SK-N-MC (cell line): ENCODE measurements at places on chromosomes 1 and 21.
A peak's percentile ranks its signal among the peaks of the same experiment; 100 is the strongest.

- DNase-seq, result no peak
Measured at GRCh38 chr1:59730759-59731478, 83.8 kb upstream of the HOOK1 start.

GRCh38 chr1:42176902-42177519 is 12.5 kb upstream of the GUCA2A start:
- no peak for DNase-seq

GRCh38 chr21:39314143-39315027 is 953 bp upstream of the BRWD1 start:
- DNase-seq, result no peak

DNA sequence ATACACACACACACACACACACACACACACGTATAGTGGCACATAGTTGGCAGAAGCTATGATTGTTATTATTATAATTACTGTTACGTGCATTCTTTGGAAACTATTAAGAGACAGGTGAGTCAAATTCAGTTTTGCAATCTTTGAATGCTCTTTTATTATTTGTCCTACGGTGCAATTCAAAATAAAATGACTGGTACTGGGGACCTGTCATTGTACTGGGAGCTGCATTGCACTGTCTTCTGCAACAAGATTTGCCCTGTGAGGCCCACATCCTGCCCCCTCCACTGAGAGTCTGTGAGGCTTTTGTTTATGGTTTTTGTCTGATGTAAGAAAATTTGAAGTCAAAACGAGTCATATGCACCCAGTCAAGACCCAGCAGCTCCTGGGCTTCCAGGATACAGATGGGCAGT is 1.9 kb downstream of the LY9 start:
- DNase-seq, result no peak

DNA sequence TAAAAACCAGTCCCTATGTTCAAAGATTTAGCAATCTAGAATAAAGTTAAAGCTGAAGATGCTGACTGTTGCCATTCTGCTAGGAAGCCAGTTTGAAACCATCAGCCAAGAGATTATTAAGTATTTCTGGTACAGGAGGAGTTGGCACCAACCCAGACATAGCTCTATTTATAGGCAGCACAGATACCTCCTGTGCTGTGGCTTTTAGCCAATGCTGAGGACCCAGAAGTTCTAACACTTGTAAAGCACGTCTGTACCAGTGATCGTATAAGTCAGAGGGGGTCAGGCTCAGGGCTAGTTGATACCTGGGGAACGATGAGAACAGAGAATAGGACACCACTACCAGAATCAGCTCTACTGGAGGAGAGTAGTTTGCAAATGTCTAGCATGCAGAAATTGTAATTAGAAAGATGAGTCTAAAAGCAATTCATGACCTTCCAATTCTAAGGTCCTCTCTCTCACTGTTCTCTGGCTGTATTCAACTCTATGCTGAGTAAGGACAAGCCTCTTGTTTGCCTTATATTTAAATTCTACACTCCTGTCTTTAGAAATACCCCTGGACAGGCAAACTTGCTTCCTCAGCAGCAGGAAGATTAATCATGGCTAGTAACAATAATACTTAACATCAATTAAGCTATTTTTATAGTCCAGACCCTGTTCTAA is 96.8 kb upstream of the PALMD start:
- DNase-seq, result peak; percentile 62

GRCh38 chr1:193626695-193627094 is 440.3 kb upstream of the B3GALT2 start:
- no peak for DNase-seq

DNA sequence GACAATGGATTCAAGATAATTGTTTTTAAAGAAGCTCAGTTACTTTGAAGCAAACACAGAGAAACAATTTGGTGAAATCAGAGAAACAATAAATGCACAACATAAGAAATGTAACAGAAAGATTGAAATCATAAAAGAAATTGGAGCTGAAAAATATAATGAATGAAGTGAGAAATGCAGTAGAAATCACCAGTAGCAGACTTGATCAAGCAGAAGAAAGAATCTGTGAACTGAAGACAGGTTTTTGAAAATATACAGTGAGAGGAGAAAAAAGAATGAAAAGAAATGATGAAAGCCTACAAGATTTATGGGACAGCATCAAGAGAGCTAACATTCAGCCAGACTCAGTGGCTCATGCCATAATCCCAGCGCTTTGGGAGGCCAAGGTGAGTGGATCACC is 4.2 kb upstream of the SELP start:
- DNase-seq, result no peak

GRCh38 chr1:42089246-42089645 is 64.0 kb upstream of the GUCA2B start:
- no peak for DNase-seq

GRCh38 chr1:166353213-166353612 is 186.4 kb upstream of the FAM78B start:
- no peak for DNase-seq

DNA sequence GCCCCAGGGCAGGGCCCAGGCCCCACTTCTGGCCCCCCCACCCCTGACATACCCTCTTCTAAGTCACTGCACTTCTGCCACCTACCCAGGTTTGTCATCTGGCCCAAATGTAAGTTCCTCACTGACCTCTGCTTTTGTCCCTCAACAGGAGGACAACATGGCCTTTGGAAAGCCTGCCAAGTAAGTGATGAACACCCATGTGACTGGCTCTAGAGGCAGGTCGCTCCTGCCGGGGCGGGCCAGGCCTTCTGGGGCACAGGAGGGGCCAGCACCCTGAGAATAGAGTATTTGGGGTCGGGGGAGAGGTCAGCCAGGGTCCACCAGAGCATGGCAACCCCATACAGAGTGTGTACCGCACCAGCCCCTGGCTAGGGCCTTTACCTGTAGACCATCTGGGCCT is 9.9 kb upstream of the SYTL1 start:
- DNase-seq, result no peak

- no peak for DNase-seq
Measured at GRCh38 chr1:87394513-87394912, 65.8 kb downstream of the LMO4 start.

DNA sequence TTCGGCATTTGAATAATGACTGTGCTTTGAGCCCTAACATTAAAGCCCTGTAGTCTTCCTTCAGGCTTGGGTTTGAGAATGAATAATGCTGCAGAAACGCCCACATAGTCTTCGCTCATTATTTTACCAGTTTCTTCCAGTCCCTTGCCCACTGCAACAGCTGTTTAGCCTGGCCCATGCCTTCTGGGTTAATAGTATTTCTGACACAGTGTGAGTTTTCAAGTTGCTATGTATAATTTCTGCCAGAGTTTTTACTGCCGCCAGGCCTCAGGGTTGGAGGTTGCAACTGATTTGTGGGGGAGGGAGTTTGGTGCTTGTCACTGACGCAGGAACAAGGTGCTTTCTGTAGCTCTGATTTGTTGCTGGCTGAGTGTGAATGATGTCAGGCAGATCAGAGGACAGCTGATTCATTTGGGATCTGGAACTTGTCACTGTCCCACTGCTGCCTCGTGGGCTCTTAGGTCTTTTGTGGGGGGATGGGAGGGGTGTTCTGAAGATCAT is 109.8 kb downstream of the MAST2 start:
- DNase-seq, result no peak

GRCh38 chr1:59693406-59693805 is 121.3 kb upstream of the HOOK1 start:
- no peak for DNase-seq

- no peak for DNase-seq
Measured at GRCh38 chr1:160734301-160734700, 4.7 kb upstream of the SLAMF7 start.

DNA sequence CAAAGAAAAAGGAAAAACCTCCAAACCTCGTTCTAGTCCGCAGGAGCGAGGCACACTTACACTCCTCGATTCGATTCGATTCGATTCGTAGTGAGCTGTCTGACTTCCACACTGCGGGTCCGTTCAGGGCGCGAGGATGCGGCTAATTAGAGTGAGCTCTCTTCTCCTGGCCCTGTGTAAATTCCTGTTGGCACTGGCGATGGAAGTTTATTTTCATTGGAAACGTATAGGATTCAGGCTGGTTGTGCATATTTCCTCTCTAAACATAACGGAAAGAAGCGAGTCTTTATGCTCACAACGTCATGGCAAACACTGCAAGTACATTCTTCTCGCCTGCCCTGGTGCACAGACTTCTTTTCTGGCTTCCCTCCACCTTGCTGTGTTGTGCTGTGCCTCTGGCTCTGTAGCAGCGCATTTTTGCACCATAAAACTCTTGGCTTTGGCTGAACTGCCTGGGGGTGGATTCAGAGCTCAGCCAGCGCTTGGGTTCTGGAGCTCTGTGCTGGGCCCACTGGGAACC is 2.7 kb downstream of the HUNK start:
- DNase-seq, result no peak

- no peak for DNase-seq
Measured at GRCh38 chr1:24964811-24965570, 34.9 kb upstream of the RUNX3 start.

DNA sequence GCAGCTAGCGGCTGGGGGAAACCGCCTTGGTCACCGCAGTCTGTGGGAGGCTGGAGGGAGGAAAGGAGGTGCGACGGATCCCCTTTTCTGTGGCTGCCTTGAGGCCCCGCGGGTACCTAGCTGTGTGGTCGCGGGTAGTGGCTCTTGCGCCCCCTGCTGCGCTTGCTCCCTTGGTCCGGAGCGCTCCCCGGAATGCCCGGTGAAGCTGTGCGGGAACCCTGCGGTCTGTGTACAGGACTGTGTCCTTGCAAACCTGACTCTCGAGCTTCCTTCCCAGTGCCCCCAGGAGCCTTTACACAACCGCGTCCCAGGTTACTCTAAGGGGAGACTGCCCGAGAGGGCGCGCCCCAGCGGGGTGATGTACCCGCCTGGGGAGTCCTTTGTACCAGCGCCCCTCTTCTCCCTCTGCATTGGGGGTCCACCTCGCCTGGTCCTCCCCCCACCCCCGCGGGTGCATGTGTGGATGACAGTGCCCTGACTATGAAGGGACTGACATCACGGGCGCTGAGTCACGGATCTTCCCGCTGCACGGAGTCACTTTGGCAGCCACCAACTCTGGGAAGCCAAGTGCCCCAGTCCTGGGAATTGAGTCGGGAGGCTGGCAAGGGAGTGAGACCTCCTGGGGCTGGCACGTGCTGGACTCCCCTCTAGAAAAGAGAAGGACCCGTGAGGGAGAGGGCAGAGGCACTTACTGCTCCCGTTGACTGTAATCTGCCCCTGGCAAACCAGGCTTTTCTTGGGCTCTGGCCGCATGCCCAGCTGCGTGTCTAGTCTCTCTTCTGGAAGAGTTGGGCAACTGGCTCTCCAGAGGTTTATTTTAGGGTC is 816 bp downstream of the IL6R start:
- no peak for DNase-seq

- no peak for DNase-seq
Measured at GRCh38 chr21:44027607-44028286, 15.6 kb downstream of the TRAPPC10 start.

- DNase-seq, result no peak
Measured at GRCh38 chr1:151024540-151025146, 11.7 kb upstream of the BNIPL start.

DNA sequence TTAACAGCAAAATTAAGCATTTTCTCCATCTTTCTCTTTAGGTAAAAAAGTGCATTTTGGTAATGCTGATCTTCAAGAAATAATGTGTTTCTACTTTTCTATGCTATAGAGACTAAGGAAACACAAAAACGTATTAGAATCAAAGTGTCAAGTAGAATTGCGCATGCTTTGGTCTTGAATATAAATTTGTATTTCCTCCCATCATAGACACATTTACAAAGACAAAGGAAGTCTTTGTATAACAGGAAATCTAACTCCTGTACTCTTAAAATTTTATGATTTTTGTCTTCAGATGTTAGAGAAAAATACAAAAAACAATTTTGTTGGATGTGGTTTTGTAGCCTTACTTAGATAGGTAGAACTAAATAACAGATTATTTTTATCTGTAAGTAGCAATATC is 1299.4 kb downstream of the NCAM2 start:
- DNase-seq, result no peak

DNA sequence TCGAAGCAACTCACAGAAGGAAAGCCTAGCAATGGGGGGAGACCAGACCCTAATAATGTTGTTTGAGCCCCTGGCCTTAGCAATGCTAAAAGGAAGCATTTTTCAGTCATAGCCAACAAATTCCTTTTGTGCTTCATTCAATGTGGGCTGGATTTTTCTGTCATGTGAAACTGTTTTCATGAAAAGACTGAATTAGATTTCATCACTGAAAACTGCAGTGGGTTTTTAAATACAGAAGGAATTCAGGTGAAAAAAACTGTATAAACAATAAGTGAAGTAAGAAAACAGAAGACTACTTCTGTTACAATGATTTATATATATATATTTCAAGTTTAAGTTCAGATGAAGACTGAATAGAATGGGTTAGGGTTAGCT is 204.8 kb downstream of the SMYD3 start:
- DNase-seq, result no peak
